ENCODE measurements at places on chromosomes 7 and 10.

GRCh38 chr10:49614242-49615198 is 683 bp downstream of the CHAT start:
- no peak for DNase-seq

- DNase-seq: no peak
Measured at GRCh38 chr10:44898665-44899064, 12.5 kb upstream of the TMEM72 start.

- DNase-seq: no peak
Measured at GRCh38 chr10:93746844-93747284, 10.9 kb upstream of the LGI1 start.

DNA sequence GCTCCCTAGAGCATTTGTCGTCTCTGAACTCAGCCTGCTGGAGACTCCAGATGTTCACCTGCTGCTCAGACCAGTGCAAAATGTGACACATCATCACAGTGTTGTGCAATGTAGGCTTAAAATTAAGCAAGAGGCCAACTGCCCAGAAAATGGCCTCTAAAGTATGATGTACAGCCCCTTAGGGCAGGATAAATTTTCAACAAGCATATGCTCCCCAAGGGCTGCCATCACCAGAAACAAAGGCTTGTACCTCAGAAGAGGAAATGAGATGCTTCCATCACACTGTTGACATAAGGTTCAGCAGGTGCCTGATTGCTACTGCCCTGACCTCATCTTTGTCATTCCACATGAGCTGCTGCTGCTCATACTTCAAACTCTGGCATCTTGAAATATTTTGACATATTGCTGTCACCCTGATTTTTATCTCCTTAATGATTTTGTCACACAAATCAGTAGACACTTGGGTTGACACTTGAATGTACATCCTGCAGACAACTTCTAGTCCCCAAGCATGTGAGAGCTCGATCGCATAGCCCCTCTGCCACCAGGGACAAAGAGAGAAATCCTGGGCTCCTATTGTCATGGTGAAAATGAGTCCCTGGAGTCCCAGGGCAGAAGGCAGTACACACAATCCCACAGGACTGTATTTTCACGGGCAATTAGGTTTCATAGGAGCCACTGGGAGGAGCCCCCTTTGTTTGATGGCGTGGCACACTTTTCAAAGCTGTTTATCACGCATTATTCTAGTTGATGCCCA is 219.7 kb upstream of the STK17A start:
- no peak for DNase-seq

GRCh38 chr10:100129424-100129823 is 47.8 kb upstream of the CPN1 start:
- no peak for DNase-seq

DNA sequence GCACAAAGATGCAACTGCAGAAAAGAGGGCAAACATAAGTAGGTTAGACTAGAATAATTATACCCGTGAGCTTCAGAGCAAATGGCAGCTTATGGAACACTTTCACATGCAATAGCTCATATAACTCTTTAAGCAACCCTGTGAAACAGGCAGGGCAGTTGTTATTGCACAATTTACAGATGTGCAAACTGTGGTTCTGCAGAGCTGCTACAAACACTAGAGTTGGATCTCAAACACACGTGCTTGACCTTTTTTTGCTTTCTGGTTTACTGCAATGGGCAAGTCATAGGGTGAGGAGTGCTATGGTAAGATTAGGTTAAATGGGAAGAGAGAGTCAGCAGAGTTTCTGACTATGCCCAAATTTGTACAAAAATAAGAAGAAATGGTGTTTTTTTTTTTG is 610.8 kb downstream of the GATA3 start:
- DNase-seq: no peak

DNA sequence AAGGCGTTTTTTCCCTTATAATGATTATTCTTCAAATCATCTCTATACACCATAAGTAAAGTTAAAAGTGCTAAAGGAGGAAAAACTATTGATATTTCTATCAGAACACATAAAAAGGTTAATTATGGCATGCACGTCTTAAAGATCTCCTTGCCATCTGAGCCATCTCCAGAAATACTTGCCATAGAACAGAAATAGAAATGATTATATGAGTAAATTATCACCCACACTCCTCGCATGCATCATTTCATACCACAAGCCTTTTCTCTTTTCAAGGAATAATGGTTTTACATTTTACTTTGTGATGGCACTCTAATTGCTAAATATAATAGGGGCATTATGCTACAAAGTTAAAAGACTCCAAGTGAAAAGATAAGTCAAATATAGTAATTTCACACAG is 55.7 kb upstream of the GLCCI1 start:
- DNase-seq: no peak
